ENCODE measurements at places on chromosomes 6 and 20.

DNA sequence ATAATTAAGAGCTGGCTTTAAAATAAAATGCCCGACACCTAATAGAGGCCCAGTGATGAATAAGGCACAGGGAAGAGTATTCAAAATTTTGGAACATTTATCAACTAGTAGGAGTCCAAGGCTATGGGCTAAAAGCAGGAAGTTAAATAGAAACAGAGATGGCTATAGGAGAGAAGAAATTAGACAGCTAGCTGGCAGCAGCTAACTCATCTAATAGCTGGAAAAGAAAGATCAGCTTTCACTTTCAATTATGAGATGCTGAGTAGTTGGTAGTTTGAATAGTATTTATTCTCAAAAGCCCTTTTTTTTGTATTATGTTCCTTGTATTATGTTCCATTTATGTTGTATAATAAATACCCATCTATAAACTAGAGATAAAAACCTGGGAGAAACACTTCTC lies 215.7 kb downstream of the SLC35F1 start:
- no peak for DNase-seq

GRCh38 chr6:73722318-73723060 lies 26.5 kb downstream of the CD109 start:
- DNase-seq = peak; percentile 80

GRCh38 chr6:113352029-113352801 lies 504.9 kb upstream of the MARCKS start:
- no peak for DNase-seq

GRCh38 chr6:170230520-170231292 lies 60.2 kb downstream of the DLL1 start:
- no peak for DNase-seq

GRCh38 chr6:107665382-107665781 lies 158.7 kb downstream of the SCML4 start:
- DNase-seq = no peak

DNA sequence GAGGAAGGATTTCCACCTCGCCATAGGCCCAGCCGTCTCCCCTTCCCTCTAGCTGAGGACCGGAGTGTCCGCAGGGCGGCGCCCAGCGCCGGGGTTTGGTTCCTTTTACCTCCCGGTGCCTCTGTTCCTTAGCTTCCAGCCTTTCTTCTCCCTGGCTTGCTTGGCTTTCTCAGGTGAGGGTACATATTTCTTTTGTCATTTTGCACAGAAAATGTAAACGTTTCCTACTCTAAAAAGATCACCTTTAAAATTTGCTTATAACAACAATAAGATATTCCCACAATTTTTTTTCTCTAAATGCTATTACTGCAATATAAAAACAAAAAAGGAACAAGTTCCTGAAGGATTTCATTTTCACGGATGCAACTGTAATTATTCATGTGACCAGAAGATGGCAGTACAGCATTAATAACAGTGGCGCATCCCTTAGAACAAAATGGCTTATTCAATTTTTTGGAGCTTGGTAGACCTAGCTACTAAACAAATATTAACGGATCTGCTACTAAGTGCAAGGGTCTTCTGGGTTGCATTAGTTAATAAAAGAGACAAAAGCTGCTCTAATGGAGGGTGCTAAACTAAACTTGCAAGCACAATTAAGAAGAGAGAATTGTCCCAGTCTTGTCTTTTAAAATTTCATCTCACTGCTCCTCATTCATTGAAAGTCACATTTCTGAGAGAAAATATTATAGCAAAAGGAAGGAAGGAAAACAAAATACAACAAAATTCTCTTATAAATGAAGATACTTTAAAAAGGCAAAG lies 172.9 kb downstream of the ADGRG6 start:
- DNase-seq = peak; percentile 55

DNA sequence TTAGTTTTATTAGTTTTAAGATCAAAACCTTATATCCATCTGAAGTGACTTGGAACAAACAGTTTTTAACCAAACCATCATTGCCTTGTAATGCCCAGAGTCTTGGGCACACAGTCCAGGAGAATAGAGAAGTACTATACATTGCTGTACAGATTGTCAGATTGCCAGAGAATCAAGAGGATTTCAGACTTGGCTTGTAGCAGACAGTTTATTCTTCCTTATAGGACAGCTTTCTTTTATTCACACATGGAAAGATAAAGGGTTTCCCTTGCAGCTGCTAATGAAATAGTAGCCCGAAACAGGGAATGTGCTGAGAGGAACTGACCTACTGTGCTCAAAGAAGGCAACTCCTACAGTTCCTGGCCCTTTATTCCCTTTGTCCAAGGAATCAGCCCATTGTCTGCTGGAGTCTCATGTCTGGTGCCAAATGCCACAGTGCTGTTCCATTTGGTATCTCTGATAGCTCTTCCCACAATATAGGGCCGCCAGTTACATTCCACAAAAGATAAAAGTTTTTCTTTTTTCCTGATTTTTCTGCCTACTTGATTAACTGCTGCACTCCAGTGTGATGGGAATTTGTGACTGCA lies 30.6 kb downstream of the DCBLD1 start:
- no peak for DNase-seq

DNA sequence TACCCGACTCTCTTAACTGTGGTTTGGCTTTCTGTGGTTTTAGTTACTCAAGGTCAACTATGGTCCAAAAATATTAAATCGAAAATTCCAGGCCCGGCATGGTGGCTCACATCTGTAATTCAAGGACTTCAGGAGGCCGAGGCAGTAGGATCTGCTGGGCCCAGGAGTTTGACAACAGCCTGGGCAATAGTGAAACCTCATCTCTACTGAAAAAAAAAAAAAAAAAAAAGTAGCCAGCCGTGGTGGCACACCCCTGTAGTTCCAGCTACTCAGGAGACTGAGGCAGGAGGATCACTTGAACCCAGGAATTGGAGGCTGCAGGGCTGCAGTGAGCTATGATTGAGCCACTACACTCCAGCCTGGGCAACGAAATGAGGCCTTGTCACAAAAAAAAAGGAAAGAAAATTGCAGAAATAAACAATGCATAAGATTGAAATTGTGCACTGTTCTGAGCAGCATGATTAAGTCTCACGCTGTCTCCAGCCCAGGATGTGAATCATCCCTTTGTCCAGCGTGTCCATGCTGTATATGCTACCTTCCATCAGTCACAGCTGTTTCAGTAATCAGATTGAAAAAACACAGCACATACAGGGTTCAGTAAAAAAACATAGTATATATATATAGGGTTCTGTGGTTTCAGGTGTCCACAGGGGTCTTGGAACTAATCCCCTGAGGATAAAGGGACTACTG lies 40.7 kb downstream of the RGS17 start:
- DNase-seq = peak; percentile 72

DNA sequence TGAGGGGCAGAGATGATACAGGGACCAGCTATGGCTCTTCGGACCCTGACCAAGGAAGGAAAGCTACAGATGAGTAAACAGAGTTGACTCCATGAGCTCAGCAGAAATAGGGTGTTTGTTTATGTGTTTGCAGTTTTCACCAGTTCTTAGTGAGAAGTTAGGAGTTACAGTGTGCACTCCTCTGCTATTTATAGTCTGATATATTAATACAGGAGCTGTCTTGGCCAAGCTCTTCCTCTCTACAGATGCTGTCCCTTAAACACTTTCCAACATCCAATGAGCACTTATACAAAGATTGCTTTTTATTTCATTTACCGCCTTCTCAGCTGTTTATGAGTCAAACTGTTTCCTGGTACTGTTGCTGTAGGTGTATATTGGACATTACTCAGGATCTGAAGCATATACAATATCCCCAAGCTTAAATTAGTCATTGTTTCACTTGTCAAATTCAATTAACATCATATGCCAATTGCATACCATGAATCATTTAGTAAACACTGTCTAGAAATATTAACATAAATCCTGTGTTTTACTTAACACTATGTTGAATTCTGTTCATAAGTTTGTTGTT lies 618.0 kb downstream of the PRKN start:
- peak; percentile 30 for DNase-seq

- DNase-seq = no peak
Measured at GRCh38 chr6:110233770-110234374, 53.6 kb downstream of the CDC40 start.

GRCh38 chr20:34820805-34821578 lies 4.5 kb downstream of the NCOA6 start:
- no peak for DNase-seq

DNA sequence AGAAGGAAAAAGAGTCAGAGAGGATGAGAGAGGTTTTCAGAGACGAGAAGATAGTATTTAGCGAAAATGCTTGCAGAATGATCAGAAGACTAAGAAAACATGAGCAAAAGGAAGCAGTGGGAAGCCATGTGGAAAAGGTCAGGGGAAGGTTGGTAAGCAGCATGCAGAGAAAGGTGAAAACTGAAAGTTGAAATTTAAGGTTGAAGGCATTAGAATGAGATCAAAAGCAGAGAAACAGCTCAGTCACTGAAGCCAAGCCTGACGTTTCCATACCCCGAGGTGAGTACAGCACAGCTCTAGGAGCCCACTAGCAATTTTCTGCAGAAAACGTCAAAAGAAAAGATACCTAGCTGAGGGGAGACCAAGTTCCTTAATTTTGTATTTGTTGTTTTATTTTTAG lies 19.1 kb upstream of the TFB1M start:
- no peak for DNase-seq

DNA sequence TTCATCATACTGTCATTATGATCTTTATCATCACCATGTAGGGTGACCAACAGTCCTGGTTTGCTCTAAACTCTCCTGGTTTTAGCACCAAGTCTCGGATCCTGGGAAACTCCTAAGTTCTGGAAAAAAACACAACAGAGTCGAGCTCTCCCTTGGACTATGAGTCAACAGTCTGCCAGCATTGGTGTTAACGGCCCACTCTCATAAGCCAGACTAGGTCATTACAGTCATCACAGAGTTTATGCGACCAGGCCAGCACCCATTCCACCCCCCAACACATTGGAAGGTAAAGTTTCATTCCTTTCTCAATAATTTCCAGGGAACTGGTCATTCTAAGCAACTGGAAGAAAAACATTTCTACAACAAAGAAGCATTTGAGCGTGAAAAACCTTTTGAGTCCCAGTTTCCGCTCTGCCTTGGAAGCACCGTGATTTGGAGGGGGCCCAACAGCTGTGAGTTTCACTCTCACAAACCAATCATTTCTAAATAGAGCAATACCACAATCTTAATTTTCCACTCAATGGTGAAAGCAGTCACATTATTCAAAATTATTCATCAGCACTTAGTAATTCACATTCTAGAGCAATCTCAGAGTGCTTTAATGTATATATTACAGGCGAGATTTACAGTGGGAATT lies 445.0 kb downstream of the CDH26 start:
- no peak for DNase-seq

DNA sequence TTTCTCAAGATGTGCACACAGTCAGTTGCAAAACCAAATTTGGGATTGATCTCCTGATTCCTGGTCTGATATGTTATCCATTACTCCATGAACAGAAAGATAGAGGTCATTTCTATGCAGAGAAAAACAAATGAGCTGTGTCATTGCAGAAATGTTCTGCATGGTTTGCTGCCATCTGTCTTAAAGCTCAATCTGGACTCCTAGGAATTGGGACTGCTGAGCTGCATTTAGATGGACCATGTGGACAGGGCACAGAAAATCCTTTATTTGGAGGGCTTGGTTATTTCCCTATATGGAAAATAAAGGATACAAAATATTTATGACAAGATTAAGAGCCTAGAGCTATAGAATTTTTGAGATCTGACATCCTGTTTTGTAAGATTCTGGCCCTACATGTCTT lies 91.3 kb downstream of the ADGRB3 start:
- DNase-seq = no peak

DNA sequence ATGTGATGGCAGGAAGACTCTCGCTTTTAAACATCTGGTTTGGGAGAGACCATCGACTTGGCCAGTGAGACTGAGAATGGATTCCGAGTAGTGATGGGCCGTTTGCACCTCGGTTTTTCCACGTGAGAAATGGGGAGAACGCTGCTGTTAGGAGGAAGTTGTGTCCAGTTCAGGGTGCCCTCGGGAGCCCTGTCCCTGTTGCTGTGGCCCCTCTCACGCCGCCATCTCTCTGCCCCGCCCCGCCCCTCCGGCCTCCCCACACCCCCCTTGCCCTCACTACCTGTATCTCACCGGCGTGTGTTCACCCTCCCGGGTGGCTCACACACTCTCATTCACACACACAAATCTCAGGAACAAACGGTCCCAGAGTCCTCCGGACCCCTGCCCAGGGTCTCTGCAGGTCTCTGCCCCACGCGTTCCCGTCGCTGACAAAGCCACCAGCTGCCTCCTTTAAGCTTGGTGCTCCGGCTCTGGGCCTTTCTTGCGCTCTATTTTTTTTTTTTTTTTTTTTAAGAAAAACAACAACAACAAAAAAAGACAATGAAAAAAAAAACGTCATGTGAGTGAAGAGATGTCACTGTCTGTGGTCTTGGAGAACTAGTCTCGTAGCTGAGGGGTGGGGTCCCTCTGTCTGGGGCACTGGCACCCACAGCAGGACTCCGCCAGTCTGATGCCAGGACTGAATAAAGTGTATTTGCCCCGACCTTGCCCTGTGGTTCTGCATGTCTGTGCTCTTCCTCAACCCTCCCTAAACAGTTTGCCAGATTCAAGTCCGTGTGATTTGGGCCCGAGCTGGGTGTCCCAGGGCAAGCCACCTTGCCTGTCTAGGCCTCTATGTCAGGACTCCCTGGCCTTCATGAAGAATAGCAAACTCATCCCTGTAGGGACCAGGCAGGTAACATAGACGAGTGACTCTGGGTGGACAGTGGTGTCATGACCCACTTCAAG lies 2.9 kb downstream of the SOX12 start:
- DNase-seq = no peak

DNA sequence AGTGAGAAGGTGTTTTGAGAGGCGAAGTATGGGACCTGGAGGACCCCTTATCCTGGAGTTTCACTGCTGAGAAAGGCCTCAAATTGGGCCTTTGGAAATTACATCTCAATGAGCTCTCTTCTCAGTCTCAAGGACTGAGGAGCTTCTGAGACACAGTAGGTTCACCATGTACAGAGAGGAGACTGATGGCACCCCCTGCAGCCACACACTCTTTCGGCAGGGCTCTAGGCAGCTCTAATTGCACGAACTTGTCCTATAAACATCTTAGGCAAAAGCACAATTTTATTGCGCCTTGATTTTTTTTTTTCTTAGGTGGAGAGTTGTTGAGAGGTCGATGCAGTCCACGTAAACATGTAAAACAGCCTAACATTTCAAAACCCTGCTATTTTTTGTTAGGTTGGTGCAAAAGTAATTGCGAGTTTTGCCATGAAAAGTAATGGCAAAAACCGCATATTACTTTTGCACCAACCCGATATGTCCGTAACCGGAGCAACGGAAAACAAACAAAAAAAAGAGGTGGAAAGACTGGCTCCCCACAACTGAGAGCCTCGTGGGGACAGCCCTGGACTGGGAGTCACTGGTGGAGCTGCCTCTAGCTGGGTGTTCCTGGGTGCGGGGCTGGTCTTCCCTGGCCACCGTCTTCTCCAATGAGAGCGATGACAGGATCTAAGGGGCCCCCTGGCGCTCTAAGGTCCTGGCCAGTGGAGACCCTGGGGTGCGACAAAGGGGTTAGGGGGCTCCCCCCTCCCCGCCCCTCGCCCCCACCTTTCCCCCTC lies 84.0 kb upstream of the EYA2 start:
- no peak for DNase-seq

- no peak for DNase-seq
Measured at GRCh38 chr6:101544286-101544685, 150.8 kb downstream of the GRIK2 start.

GRCh38 chr20:36471885-36472636 lies 69.3 kb upstream of the MYL9 start:
- DNase-seq = no peak

Measured in inflammatory macrophage (primary cell).